ENCODE measurements at places on chromosomes 1 and 21.

- DNase-seq: no peak
These were observed 89.2 kb upstream of the COL6A1 start for GRCh38 chr21:45892156-45892915.

GRCh38 chr1:176878750-176879536 lies 285.6 kb downstream of the ASTN1 start:
- no peak for DNase-seq

DNA sequence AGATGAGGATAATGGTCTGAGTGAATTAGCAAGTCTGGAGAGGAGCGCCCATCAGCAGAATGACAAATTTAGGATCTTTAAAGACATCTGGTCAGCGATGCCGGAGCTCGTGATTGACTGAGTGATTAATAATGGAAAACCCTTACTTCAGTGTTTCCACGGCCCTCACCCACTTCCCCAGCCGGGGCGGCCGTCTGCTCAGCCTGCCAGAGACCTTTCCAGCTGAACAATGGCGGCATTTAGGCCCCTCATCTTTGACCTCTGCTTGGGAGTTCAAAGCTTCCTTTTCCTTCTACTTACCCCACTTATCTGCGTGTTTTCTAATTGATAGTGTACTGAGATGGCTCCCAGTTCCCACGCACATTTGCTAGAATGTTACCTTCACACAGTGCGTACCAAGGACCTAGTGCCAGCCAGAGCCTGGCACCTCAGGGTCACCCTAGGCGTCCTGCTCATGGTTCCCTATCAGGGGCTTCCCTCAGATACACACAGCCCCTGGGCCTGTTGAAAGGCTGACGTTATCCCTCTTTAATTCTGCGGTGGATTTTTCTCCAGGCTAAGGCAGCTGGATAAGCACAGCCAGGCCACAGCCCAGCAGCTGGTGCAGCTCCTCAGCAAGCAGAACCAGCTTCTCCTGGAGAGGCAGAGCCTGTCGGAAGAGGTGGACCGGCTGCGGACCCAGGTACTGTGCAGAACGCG lies 232.8 kb downstream of the SDCCAG8 start:
- no peak for DNase-seq

DNA sequence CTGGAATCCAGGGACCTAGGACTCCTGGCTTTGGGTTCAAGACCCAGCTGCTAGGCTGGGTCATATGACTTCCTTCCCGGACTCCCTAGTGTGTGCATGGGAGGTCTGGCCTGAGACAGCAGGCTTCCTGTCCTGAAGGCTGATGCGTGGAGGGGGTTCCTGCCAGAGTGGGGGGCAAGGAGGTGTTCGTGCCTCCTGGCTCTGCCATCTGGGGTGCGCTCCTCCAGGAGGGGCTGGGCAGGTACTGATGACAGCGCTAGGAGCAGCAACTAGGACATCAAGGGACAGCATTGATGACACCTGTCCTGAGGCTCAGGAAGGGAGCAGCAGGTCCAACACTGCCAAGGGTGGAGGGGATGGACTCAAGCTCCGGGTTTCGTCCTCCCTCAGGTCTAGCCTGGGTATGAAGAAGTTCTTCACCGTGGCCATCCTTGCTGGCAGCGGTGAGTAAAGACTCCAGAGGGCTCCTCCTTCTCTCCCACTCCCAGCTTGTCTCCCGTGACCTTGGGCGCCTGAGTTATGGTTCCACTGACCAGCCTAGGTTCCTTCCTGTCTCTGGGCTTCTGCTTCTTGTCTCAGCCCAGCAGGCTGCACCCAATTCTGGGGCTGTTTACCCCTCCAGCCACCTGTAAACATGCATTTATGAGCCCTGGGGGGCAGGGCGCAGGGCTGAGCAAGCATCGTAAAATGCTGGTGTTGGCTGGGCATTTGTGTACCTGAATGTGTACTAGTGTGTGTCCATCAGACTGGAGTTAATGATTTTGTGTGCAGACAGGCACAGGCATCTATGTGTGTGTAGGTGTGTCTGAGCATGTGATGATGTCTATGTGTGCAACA lies 871 bp downstream of the PLA2G2F start:
- DNase-seq: no peak

DNA sequence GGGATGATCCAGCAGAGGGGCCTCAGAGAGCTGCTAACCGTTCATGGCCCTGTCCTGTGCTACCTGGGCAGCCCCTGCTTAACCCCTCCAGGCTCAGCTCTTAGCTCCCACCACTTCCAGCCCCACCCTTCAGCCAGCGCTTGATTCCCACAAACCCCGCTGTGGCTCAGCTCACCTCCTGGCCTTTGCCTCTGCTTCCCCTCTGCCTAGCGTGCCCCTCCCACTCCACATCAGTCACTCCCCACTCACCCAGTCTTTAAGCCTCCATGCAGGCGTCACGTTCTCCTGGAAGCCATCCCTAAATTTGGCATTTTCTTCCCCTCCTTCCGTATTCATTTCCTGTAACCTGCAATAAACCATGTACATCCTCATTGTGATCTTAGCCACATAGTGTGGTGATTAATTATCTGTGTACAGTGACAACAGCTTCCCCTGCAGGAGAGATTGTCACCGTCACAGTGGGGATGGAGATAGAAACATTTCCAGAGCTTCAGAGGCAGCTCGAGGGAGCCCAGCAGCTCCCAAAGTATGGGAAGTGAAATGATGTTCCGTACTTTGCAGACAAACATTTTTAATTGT lies 65.5 kb downstream of the EPHB2 start:
- DNase-seq: no peak

DNA sequence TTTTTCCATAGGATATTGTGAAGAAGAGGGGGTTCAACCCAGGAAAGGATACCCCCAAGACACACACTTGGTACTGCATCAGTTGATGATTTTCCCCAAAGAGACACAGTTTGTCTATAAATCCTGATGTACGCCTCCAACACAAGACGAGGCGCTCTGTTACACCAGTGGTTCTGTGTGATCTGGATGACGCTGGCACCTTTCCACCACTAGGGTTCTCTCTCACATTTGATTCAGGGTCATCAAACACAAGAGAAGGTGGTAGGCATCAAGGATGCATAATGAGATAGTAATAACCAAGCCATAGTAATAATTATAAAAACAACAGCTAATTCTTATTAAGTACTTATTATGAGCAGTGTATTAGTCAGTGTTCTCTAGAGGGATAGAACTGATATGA lies 508.8 kb upstream of the ZP4 start:
- no peak for DNase-seq

DNA sequence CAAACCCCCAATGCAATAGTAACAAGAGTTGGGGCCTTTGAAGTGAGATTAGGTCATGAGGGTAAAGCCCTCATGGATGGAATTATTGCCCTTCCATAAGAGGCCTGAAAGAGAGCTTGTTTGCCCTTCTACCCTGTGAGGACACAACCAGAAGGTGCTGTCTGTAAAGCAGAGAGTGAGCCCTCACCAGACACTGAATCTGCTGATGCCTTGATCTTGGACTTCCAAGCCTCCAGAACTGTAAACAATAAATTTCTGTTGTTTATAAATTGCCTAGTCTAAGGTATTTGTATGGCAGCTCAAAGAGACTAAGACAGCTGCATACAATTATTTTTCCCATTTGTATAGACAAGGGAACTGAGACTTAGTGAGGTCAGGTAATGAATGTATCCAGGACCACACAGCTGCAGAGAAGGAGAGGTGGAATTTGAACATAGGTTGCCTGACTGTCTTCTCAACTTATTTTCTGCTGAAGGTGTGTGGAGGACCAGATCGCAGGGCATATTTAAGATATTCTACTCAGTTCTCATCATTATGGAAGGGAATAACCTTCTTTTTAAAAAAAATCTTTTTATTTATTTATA lies 18.7 kb downstream of the IL23R start:
- no peak for DNase-seq

DNA sequence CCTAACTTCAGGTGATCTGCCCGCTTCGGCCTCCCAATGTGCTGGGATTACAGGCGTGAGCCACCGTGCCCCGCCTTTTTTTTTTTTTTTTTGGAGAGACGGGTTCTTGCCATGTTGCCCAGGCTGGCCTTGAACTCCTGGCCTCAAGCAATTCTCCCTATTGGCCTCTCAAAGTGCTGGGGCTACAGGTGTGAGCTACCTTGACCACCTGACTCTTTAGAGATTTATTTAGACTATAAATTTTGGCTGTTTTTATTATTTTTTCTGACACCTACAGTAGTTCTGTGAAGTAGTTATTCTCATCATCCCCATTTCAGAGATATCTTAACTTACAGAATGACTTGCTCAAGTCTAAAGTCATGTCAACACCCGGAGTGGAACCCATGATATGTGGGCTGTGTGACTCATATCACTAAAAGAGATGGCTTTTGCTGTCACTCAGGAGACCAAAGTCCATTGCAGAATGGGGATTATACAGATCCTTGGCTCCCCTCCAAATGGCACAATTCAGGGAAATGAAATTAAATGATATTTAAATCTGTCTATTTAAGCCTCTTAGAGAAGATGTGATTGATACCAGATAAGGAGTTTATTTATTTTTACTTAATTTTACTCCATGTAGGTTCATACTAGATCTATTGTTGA lies 93.2 kb downstream of the CTH start:
- no peak for DNase-seq

GRCh38 chr1:232247669-232248068 lies 382.3 kb downstream of the SIPA1L2 start:
- no peak for DNase-seq

DNA sequence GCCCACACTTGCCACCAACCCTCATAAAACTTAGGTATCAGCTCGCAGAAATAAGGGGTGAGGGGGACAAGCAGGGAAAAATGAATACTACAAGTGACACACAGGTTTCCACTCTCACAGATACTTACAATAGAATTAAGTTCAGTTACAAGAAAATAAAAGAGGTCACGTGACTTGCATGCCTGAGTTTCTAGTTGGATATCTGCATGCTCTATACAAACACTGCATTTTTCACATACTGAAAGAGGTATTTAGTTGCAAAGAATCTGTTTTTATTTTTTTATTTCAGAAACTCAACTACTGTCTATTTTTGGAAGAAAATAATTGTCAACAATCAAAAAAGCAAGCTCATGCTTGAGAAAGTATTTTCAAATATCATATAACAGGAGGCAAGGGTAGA lies 43.5 kb downstream of the DPYD start:
- no peak for DNase-seq

DNA sequence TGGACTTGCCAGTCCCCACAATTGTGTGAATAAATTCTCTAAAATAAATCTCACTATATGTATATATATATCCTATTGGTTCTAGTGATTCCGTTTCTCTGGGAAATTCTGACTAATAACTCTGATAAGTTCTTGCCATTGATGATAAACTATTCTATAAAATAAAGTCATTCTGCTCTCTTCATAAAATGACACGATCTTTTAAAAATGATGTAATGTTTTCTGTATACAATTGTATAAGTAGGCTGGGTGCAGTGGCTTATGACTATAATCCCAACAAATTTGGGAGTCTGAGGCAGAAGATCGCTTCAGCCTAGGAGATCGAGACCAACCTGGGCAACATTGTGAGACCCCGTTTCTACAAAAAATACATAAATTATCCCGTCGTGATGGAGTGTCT lies 541.0 kb upstream of the ADGRL4 start:
- DNase-seq: no peak

GRCh38 chr1:66518654-66519053 lies 15.3 kb upstream of the SGIP1 start:
- no peak for DNase-seq

GRCh38 chr1:57826535-57826934 lies 402.7 kb upstream of the DAB1 start:
- DNase-seq: no peak

Measured in stimulated activated CD8-positive, alpha-beta memory T cell treated with anti-CD3 and anti-CD28 coated beads, Interleukin-15, amount 100 ng/mL, for 24 hours (primary cell).